ENCODE measurements at places on chromosomes 1 and 21. TPM values are rescaled to one million over a fixed set of nuclear protein-coding genes. Genes with fewer than 3 reads are reported as not detected.

- no peak overlapping the region for H3K27ac ChIP-seq
- H3K4me1 ChIP-seq: peaks cover 9% of the 10 kb centered on the region
- peaks cover 14% of the 10 kb centered on the region for H3K36me3 ChIP-seq
- no peak for DNase-seq
- no peaks in the 10 kb centered on the region for H3K27me3 ChIP-seq
These were observed 6.2 kb upstream of the POFUT2 start for GRCh38 chr21:45293726-45294401.

DNA sequence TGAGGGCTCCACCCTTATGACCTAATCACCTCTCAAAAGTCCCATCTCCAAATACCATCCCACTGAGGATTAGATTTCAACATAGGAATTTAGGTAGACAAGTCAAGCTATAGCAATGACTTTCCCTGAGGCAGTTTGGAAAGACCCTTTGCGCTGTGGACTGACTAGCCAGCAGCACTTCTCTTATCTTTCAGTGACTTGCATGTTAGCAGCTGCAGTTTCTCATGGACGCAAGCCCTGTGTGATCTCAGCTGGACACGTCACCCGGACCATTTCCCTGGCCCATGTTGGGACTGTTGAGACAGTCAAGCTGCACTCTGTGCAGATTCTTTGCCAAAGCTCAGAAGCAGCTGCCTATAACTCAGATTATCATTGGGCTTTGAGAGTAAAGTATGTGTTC, 408.1 kb upstream of the USP24 start:
- no peaks in the 10 kb centered on the region for H3K27me3 ChIP-seq
- no peaks in the 10 kb centered on the region for H3K36me3 ChIP-seq
- H3K4me3 ChIP-seq: no peak overlapping the region
- peaks cover 17% of the 10 kb centered on the region for H3K4me1 ChIP-seq
- no peak for DNase-seq

DNA sequence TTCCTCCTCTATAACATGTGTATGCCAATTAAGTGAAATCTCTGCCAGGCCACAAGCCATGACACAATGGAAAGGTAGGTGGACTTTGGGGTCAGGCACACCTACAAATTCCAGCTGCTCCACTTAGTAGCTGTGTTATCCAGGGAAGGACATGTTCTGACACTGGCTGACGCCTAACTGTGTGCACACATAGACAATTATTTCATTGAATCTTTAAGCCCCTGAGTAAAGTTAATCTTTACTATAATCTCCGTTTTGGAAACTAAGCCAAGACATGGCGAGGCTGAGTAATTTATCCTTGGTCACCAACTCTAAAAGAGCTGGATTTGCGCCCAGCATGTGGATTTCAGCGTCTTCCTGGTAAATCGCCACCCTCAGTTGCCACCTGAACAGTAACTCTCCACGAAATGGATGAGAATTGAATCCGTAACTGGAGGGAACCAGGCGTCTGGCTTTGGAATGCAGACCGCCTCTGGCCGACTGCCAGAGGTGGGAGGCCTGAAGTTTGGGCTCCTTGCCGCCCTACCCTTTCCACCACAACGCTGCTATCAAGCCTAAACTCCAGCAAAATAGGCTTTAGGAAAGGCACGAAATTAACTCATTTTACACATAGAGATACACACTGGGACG, 888 bp upstream of the SNRPE start:
- peaks cover 43% of the 10 kb centered on the region for H3K4me1 ChIP-seq
- H3K4me3 ChIP-seq: peak overlapping the region; percentile 100
- H3K27ac ChIP-seq: peak overlapping the region; percentile 100
- H3K36me3 ChIP-seq: peaks cover 94% of the 10 kb centered on the region
- peak; percentile 92 for DNase-seq

DNA sequence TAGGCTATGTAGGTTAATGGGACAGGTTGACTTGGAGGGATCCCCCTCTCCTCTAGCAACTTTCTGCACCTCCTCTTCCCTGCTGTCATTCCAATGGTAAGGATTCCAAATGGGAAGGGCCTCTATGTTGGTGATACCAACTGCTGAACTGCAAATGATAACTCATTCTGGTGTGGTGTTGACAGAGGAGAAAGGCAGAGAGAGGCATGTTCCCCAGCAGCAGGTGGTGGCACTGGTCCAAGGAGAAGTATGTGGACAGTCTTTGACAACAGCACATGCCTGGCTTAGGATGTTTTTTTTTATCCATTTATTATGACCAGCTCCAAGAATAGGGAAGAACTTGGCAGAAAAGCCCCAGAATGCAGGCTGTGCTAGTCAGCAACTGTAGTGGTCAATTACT, 19.6 kb upstream of the SPAG17 start:
- H3K27me3 ChIP-seq: no peaks in the 10 kb centered on the region
- peak; percentile 44 for DNase-seq
- no peak overlapping the region for H3K4me3 ChIP-seq
- H3K4me1 ChIP-seq: peaks cover 25% of the 10 kb centered on the region
- H3K36me3 ChIP-seq: no peaks in the 10 kb centered on the region

DNA sequence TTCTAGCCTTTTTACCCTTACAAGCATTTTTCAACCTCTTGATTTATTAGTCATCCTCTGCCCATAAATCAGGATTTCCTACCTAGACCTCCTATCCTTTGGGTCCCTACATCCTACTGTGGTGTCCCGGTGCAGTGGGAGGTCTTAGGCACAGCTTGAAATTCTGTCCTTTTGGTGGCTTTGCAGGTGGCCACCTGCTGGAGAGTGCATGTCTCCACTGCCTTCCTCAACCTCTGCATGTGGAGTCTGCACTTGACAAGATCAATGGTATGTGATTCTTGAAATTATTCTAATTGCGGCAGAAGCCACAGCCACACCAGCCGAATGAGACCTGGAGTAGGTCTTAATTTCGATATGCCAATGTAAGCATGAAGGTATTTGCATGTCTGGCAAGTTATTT, 11.4 kb upstream of the KCNA3 start:
- no peaks in the 10 kb centered on the region for H3K36me3 ChIP-seq
- no peak overlapping the region for H3K4me3 ChIP-seq
- peaks cover 30% of the 10 kb centered on the region for H3K27me3 ChIP-seq
- H3K4me1 ChIP-seq: no peaks in the 10 kb centered on the region
- H3K27ac ChIP-seq: no peak overlapping the region

GRCh38 chr1:88801575-88802208, 89.7 kb downstream of the GTF2B start:
- no peak overlapping the region for H3K4me3 ChIP-seq
- peak overlapping the region; percentile 90 for H3K27ac ChIP-seq
- peaks cover 12% of the 10 kb centered on the region for H3K4me1 ChIP-seq
- peaks cover 48% of the 10 kb centered on the region for H3K36me3 ChIP-seq

DNA sequence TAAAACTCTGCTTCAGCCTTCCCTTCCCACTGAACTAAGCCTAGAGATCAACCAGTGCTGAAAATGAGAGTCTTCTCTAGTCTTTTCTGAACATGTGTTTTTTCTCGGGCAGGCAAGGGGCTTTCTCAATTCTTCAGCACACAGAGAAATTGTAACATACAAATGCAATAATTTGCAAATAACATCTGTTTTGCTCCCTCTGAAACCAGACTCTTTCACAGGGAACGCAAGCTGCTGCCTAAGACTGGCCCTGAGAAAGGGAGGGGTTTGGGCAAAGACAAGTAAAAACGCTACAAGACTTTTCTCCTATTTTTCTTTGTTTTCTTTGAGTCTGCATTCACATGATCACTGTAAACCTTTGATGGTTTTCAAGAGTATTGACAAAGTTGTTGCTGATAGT, 39.6 kb upstream of the VN1R5 start:
- no peak overlapping the region for H3K4me3 ChIP-seq
- no peak for DNase-seq
- peaks cover 54% of the 10 kb centered on the region for H3K27me3 ChIP-seq
- H3K27ac ChIP-seq: no peak overlapping the region

GRCh38 chr1:180219776-180220175, 10.3 kb upstream of the LHX4 start:
- no peak for DNase-seq
- no peak overlapping the region for H3K4me3 ChIP-seq
- H3K4me1 ChIP-seq: no peaks in the 10 kb centered on the region
- H3K27ac ChIP-seq: no peak overlapping the region

DNA sequence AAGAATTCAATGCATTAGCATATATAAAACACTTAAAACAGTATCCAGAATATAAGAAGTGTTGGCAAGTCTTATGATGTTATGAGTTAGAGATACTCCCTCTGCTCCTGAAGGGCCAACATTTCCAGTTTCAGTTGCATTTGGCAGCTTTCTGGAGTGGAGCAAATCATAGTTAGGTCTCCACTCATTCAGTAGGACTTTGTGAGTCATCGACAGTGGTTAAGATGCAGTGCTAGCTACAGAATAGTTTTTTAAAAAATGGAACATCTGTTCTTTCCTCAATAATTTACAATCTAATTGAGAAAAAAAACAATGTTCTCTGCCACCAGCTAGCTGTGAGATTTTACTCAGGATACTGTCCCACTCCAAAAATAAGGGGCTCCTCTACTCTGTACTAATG, 389.1 kb downstream of the HLX start:
- H3K4me3 ChIP-seq: no peak overlapping the region
- H3K36me3 ChIP-seq: no peaks in the 10 kb centered on the region
- H3K27ac ChIP-seq: no peak overlapping the region
- peak; percentile 58 for DNase-seq
- H3K4me1 ChIP-seq: peaks cover 5% of the 10 kb centered on the region

The CCDC27 gene
- not detected for total RNA-seq

The NOS1AP gene
- total RNA-seq: 1.1 TPM

The TMEM269 gene
- 0.17 TPM for total RNA-seq

The SAMD13 gene
- total RNA-seq: 1.2 TPM
